ENCODE measurements at places on chromosomes 7 and 10.

GRCh38 chr7:45294559-45294958, 137.0 kb downstream of the RAMP3 start:
- no peak for DNase-seq

DNA sequence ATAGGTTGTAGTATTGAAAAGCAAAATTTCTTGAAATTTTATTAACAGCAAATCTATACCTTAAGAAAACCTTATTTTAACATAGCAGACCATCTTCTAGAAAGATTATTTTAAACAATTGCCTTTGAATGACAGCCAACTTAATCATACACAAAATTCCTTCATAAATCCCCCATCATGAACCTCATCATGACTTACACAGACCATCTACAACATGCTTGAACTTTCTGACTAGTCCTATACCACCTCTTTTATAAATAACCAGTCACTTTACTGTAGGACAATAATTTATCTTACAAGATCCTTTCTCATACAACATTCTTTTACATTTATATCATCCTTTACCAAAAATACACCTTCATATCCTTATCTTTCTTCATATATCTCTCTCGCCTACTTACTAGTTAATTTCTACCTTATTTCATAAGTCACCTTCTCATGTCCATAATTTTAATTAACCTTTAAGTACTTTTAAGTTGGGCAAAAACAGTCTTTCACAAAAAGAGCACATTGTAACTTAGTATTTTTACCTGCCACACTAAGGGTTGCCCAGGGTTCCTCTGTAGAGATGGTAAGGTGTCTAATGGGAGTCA, 16.6 kb upstream of the PTN start:
- no peak for DNase-seq

- DNase-seq, result no peak
Measured at GRCh38 chr7:129569811-129570215, 41.7 kb upstream of the NRF1 start.

GRCh38 chr10:23015021-23015707, 80.2 kb upstream of the MSRB2 start:
- DNase-seq, result no peak

- no peak for DNase-seq
Measured at GRCh38 chr7:50278120-50278519, 26.4 kb upstream of the IKZF1 start.

GRCh38 chr7:120550494-120551048, 277.6 kb downstream of the KCND2 start:
- no peak for DNase-seq

DNA sequence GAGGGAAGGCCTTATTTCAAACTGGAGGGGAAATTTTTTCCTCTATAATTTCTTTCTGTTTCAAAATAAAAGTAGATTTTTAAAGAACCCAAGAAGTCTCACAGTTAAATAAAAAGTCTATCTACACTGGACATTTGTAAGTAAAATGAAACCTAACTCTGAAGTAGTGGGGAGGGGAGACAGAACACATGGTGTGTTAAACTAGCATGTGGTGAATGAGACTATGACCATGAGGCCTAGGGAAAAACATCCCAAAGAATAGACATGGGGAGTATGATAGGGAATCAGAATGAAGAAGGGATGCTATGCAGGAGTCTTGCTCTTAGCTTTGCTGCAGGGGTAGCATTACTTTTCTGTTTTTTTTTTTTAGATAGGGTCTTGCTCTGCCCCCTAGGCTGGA, 1061.3 kb upstream of the LRRTM3 start:
- no peak for DNase-seq

DNA sequence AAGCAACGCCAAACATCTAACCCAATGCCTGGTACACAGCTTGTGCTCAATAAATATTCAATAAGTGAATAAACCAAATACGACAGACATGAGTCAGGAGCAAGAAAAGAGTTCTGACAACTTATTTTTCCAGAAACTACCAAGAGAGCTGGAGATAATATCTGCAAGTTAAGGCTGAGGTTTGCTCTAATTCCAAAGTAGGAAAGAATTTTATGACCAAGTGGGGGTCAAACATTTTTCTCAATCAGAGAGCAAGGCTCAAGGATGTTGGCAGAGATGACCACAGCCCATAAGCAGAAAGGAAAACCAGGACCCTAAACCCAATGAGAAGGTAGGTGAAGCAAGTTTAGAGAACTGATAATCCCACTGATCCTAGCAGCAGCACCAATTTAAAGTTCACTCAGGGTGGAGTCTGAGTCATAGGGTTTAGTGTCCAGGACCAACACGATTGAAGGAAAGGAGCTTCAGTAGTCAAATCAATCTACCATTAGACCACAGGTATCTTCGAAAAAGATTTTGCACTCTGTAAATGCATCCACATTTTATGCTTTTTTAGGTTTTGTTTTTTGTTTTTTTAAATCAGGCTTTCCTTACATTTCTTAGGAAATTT, 49.3 kb upstream of the KCNIP2 start:
- DNase-seq, result no peak

DNA sequence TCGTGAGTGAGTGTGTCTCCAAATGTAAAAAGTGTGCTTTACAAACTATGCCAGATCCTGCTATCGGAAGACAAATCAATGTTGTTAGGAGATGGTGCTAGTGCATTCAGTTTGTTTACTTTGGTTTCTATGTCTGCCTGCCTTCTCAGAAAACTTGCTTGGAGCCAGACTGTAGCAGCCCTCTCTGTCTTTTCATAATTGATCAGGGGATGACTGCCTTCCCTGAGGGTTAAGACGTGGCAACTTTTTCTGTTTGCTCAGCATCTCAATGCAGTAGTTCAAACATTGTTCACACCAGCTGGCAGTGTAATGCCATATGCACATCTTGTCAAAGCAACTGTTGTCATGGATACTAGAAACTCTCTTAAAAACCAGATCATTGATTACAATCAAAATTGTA, 118.5 kb downstream of the FOXP2 start:
- DNase-seq, result no peak

- DNase-seq, result no peak
Measured at GRCh38 chr7:147062897-147063296, 946.3 kb downstream of the CNTNAP2 start.

- DNase-seq, result no peak
Measured at GRCh38 chr10:5545778-5546710, 21.3 kb downstream of the CALML3 start.

DNA sequence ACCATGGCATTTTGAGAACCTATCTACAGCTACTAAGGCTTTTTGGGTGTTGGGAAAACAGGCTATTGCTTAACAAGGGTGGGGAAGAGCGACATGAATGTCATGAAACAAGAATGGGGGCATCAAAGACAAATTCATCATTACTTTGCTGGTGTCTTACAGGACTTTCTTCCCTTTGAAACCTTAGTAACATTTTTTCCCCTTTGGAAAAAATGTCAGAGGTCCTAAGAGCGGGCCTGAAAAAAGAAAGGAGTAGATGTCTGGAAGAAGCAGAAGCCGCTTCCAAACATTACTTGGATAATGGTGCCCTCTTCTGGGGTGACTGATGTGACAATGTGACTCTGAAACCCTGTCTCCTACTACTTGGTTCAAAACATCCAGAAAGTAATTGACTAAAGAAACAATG, 3.8 kb upstream of the DDX50 start:
- no peak for DNase-seq

DNA sequence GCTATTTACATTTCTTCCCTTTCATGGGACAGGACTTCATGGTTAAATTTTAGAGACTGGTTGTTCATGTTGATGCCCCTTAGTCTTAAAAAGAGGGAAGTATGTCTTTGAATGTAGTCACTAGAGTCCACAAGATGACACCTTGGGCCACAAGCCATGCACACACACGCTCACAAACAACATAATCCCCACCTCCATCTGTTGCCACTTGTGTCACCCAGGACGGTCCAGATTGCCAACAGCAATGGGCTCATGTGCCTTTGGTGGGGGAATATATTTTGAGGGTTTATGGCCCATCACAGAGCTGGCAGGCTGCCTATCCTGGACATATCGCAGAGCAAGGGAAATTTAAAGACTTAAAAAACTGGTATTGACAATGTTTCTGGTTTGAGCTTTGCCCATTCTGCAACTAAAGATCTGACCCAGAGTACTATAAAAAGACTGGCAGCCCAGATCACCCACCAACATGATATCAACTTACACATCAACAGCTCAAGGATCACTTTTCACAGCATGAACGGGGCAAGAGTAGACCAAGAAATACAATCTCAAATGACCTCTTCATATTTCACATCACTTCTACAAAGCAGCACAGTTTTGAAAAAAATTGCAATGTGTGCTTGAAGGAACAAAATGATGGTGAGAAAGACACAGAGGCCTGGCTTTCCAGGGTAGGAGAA, 50.5 kb downstream of the STRA8 start:
- no peak for DNase-seq

DNA sequence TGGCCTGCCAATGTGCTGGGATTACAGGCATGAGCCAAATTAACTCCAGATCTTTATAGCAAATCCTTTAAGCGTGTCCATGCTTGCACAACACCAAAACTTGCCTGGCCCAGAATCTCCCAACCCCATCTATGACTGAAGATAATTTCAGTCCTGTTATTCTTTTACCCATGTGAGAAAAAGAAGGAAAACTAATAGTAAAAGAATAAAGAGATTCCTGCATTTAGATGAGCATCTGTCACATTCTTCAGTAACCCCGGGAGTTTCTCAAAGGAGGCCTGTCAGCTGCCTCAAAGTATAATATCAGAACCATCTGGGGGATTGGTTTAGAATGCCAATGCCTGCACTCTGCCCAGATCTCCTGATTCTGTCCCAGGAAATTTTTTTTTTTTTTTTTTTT, 158.1 kb upstream of the KMT2E start:
- DNase-seq, result no peak

DNA sequence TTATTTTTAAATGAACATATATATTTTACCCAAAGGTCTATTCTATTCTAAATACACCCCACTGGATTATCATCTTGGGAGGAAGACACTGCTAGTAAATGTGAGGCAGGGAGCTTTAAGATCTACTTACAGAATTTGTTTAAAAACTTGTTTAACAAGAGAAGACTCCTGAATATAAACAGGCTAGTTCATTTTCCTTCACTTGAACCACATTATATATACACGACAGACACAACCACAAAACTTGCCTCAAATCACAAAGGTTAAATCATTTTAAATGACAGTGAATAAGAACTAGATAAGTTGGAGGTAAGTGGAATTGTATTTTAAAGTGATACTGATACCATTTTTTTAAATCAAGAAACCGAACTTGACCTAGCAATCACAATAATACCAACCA, 109.2 kb downstream of the ATE1 start:
- no peak for DNase-seq

DNA sequence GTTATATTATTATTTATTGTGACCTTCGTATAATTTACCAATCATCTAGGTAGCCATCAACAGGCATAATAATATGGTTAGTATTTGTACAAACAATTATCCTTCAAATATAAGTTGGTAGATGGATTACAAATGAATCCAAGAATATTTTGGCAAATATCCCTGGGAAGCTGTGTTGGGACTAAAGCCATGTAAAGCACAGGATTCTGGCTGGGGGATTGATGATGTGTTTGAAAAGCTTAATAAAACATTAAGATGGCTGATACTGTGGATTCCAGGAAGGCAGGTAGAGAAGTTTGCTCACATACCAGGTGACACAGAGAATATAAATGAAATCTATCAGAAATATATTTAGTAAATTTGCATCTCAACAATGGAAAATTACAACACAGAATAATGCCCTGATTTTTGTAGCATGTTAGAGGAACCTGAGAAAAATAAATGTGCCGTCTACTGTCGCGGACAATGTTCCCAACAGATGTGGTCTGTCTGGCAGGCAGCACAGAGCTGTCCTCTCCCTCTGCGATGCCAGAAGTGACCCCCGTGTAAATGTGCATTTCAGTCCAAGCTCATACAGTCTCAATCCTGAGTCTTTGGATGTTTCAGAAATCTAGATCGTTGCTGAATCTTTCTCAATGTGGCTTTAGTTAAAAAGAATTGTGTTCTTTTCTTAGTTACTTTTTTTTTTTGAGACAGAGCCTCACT, 125.0 kb downstream of the TEX36 start:
- DNase-seq, result no peak

GRCh38 chr10:32949221-32949678, 8.8 kb downstream of the ITGB1 start:
- DNase-seq, result no peak

GRCh38 chr10:8088504-8088903, 34.0 kb downstream of the GATA3 start:
- no peak for DNase-seq

- DNase-seq, result no peak
Measured at GRCh38 chr7:28195910-28196620, 15.5 kb upstream of the JAZF1 start.

- no peak for DNase-seq
Measured at GRCh38 chr7:128880791-128881457, 18.3 kb downstream of the ATP6V1F start.

DNA sequence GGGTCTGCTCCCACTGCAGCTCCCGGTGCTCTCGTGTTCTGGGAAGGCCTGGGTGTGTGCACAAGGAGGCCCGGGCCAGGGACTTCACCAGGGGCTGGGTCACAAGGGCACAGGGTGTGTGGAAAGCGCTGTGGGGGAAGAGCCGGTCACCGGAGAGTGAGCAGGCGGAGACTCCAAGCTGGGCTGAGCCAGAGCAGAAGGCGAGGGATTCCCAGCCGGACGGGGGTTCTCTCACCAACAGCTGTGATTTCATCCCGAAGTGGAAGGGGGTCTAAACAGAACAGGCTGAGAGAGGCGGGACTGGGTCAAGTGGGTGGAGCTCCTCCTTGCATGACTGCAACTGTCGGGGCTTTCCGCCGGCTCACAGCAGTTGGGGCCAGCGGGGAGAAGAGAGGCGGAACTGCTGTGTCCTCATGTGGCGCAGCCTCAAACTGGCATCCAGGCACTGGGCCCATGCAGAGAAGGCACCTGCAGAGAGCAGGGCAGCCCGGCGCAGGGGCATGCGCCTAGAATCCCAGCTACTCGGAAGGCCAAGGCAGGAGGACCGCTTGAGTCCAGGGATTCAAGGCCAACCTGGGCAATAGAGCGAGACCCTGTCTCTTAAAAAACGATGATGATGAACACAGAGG, 7.6 kb upstream of the ORAI2 start:
- peak; percentile 64 for DNase-seq

DNA sequence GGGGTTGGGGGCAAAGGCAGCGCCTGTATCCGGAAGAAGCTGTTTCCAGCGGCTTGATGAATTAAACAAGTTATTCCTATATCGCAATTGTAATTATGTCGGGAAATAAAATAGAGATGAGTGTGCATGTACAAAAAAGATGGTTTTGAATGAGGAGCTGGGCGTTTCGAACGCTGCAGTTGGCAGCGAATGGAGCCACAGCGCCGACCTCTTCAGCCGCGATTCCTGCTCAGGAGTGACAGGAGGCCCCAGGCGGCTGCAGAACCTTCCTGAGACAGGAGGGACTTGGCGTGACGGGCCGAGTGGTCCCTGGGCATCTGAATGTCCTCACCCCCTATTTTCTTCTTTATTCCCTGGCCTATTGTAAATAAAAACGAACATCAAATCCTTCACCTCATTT, 184.9 kb downstream of the DNAJB6 start:
- no peak for DNase-seq

- DNase-seq, result no peak
Measured at GRCh38 chr7:84100866-84101265, 93.7 kb downstream of the SEMA3A start.
